ENCODE measurements at places on chromosomes 6 and 20. TPM values are rescaled to one million over a fixed set of nuclear protein-coding genes. Genes with fewer than 3 reads are reported as not detected.

The GJA10 gene
- not detected for total RNA-seq

The PLAGL2 gene
- total RNA-seq, result 8.3 TPM

DNA sequence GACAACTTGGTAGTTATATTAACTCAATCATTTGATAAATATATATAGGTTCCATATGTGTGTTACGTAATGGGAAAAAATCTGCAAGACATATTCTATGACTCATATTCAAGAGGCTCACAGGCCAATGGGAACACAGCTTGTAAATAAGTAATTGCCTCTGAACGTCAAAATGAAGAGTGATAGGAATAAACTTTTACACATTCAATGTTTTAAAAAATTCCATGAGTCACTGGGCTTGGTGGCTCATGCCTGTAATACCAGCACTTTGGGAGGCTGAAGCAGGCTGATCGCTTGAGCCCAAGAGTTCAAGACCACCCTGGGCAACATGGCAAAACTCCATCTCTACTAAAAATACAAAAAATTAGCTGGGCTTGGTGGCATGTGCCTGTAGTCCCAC, 209.4 kb upstream of the MCHR2 start:
- no peak for DNase-seq

DNA sequence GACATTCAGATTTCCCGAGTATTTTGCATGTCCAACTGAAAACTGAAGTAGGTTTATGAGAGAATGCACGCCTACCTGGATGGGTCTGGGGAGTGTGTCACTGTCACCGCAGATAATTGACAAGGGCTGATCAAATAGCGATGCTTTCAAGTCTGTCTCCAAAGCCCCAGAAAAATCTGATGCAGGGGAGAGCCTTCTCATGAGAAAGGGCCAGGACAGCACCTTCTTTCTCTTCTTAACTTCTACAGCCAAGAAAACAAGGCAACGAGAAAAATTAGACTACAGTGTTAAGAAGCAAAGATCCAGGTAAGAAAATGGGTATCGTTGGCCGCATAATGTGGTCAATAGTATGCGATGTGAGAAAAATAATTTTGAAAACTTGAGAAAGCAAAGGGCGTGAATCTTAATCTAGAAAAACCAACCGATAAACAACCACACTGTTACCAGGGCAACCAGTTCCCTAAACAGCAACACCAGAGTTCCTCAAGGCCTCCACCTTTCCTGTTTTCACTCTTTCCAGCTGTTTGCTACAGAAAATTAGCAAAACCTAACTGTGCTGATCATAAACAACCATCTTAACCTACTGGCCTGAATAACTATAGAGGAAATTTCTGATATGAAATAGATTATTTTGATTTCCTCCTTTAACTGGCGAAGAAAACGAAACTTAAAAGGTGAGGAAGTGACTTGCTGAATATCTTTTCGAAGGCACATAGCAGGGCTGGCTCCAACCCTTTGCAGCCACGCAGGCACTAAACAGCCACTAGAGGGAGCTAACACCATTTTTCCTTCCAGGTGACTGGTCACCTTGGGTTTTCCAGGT, 2.6 kb downstream of the TAGAP start:
- no peak for DNase-seq

GRCh38 chr20:61056627-61057442, 195.2 kb upstream of the CDH4 start:
- no peak for DNase-seq

All from vagina (tissue), 2 donors.